ENCODE measurements at places on chromosomes 16 and 17. TPM values are rescaled to one million over a fixed set of nuclear protein-coding genes. Genes with fewer than 3 reads are reported as not detected.

Gene ZNF624
- 6.8 TPM for total RNA-seq

Gene TMEM219
- total RNA-seq: 76.1 TPM

Gene FBXW10
- total RNA-seq: 0.24 TPM

Gene CALB2
- 0.24 TPM for total RNA-seq

Gene KRTAP4-1
- total RNA-seq: not detected

Gene FBXO31
- total RNA-seq: 40.1 TPM

Gene NPLOC4
- total RNA-seq: 97.5 TPM

Gene ZFHX3
- 11.7 TPM for total RNA-seq

Gene C1QTNF1
- 24.7 TPM for total RNA-seq

Gene PRSS33
- not detected for total RNA-seq

Gene ZFPM1
- 1.3 TPM for total RNA-seq

Gene MEOX1
- not detected for total RNA-seq

Gene KRT33A
- not detected for total RNA-seq

Data from hair follicle dermal papilla cell (primary cell).